ENCODE measurements at places on chromosomes 12 and 14. TPM values are rescaled to one million over a fixed set of nuclear protein-coding genes. Genes with fewer than 3 reads are reported as not detected.

The SLC7A8 gene
- 98.5 TPM for total RNA-seq

The KTN1 gene
- 114 TPM for total RNA-seq

GRCh38 chr12:47216150-47216677, 136.5 kb upstream of the AMIGO2 start:
- peak; percentile 34 for DNase-seq

GRCh38 chr14:95713596-95714371, at the start of gene TCL1A:
TCL1A (minus strand) TSS chr14:95714125; CDS start chr14:95714066, 59 bp downstream.
- no peak for DNase-seq

DNA sequence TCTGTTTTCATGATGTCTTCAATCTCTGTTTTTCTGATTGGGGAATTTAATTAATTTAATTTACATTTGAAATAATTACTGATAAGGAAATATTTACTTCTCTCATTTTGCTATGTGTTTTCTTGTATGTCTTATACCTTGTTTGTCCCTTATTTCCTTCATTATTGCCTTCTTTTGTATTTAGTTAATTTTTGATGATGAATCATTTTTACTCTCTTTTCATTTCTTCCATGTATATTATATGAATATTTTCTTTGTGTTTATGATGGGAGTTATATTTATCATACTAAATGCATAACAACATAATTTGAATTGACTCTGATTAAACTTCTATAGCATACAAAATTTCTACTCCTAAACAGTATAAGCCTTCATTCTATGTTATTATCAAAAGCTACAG, 309.6 kb downstream of the LRFN5 start:
- no peak for DNase-seq

DNA sequence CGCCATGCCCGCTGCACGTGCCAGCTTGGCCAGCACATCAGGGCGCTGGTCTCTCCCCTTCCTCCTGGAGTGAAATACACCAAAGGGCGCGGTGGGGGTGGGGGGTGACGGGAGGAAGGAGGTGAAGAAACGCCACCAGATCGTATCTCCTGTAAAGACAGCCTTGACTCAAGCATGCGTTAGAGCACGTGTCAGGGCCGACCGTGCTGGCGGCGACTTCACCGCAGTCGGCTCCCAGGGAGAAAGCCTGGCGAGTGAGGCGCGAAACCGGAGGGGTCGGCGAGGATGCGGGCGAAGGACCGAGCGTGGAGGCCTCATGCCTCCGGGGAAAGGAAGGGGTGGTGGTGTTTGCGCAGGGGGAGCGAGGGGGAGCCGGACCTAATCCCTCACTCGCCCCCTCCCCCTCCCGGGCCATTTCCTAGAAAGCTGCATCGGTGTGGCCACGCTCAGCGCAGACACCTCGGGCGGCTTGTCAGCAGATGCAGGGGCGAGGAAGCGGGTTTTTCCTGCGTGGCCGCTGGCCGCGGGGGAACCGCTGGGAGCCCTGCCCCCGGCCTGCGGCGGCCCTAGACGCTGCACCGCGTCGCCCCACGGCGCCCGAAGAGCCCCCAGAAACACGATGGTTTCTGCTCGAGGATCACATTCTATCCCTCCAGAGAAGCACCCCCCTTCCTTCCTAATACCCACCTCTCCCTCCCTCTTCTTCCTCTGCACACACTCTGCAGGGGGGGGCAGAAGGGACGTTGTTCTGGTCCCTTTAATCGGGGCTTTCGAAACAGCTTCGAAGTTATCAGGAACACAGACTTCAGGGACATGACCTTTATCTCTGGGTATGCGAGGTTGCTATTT, 914 bp upstream of the CCND2 start:
- peak; percentile 48 for DNase-seq

- no peak for DNase-seq
Measured at GRCh38 chr12:107439026-107439738, 246.4 kb upstream of the PWP1 start.

DNA sequence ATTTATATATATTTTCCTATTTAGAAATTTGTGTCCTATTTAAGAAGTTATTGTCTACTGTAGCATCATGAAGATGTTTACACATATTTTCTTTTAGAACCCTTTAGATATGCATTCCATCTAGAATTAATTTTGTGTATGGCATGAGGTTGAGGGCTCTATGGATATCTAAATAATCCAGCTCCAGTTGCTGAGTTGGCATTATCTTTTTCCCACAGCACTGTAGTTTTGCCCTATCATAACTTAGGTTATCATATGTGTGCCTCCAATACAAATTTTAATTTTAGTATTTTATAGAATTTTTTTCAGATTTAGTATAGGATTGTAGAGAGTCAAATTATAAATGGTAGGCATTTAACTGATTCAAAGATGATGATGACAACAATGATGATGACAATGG, 159.3 kb downstream of the NPAS3 start:
- DNase-seq, result no peak

All from mucosa of gallbladder (tissue), 1 donor.